ENCODE measurements at places on chromosomes 2 and 18.

GRCh38 chr2:213723707-213724106 lies 439.4 kb downstream of the SPAG16 start:
- no peak for DNase-seq

DNA sequence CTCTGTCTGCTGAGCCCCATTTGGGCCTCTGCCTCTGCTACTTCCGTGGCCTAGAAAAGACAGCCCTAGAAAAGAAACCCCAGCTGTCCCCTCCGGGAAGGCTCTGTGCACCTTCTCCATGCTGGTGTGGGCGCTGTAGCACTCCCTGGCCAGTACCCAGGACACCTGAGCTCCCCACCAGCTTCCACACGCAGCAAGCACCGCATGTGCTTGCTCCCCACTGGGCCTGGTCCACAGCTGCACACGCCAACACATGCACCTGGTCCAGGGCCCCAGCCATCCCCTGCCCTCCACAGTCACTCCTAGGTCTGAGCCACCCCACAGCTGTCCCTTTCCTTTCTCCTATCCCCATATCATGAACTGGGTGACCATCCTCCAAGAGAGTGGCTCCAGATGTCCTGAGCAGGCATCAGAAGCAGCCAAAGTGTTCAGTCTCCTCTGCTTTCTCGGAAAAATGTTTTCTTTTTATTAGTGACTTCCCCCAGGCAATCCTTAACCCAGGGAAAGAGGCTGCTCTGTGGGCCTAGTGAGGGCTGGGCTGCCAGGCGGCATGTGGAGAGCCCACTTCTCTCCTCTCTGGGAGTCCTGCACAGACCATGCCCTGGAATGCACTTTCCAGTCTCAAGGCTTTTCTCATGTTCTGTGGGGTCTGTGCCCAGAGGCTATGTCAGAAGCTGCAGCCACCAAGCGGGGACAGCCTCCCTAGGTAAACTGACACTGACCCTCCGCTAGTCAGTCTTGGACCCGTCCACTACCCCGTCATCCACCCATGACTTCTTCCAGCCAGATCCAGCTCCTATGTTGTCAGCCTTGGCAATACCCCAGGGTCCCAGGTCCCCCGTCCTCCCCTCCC lies 133.7 kb downstream of the KLHL29 start:
- no peak for DNase-seq

DNA sequence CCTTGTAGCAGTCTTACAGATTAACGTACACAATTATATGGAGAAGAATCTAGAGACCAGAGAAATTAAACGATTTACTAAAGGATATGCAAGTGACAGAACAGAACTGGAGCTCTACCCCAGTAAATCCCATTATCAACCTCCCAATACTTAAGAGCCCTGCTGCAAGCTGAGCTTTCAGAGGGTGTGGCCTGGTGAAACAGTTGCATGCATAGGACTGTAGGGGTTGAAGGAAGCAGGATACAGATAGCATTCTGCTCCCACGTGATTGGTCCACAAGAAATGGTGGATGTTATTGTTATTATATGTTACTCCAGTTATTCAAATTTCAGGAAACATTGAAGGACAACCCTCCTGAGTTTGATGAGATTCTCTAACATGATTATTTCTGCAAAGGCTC lies 210.8 kb upstream of the THUMPD2 start:
- no peak for DNase-seq

DNA sequence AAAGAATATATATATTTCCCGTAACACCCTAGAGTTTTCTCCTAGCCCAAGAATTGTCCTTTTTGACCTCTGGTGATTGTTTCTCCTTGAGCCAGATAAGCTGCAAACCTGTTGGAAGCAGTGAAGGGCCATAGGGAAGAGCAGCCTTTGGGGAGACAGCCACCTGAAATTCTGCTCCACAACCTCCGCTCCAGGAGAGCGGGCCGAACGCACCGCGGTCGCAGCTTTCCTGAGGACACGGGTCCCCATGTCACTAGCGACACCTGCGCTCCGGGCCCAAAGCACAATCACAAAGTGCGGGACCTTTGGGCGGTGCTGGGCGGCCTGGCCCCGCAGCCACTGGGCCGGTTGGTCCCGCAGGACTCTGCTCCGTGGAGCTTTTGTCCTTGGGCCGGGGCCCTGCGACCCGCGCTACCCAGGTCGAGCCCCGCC lies 557 bp upstream of the DSG2 start:
- no peak for DNase-seq

GRCh38 chr18:42872838-42873237 lies 242.6 kb downstream of the RIT2 start:
- DNase-seq, result no peak

GRCh38 chr2:230459216-230459615 lies 43.2 kb downstream of the SP100 start:
- DNase-seq, result no peak

GRCh38 chr2:120342446-120342845 lies 3.5 kb upstream of the INHBB start:
- DNase-seq, result no peak

All from erythroblast (primary cell).